ENCODE measurements at places on chromosomes 2 and 18.

GRCh38 chr2:185583058-185583816 is 155.4 kb upstream of the FSIP2 start:
- no peak for DNase-seq

GRCh38 chr18:31572368-31572767 is 19.3 kb upstream of the TTR start:
- no peak for DNase-seq

GRCh38 chr18:13273800-13274199 is 55.2 kb downstream of the LDLRAD4 start:
- no peak for DNase-seq

DNA sequence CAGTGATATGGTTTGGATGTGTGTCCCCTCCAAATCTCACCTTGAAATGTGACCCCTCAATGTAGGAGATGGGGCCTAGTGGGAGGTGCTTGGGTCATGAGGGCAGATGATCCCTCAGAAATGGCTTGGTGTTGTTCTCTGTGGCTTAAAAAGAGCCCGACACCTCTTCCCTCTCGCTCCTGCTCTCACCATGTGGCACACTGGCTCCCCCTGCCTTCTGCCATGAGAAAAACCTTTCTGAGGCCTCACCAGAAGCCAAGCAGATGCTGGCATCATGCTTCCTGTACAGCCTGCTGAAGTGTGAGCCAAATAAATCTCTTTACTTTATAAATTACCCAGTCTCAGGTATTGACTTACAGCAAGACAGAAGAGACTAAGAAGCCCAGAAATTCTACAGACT is 357.1 kb downstream of the NRXN1 start:
- DNase-seq: no peak

DNA sequence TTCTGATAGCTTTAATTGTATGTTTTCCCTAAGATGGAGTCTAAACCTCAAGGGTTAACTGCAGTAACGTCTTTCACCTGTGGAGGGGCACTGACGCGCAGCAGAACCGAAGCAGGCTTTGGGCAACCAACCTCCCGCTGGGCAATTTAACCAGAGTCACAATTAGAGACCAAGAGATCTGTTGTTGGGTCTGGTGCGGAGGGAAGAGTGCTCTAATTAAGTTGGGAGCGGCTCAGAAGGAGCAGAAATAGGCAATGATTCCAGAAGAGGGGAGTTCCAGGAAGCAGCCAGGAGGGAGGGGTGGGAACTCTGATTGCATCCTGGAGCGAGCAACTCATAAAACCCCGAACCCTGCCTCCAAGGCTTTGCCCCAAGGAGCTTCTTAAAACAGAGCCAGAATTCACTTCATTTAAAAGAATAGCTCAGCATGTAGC is 245.8 kb downstream of the PAX3 start:
- DNase-seq: no peak

DNA sequence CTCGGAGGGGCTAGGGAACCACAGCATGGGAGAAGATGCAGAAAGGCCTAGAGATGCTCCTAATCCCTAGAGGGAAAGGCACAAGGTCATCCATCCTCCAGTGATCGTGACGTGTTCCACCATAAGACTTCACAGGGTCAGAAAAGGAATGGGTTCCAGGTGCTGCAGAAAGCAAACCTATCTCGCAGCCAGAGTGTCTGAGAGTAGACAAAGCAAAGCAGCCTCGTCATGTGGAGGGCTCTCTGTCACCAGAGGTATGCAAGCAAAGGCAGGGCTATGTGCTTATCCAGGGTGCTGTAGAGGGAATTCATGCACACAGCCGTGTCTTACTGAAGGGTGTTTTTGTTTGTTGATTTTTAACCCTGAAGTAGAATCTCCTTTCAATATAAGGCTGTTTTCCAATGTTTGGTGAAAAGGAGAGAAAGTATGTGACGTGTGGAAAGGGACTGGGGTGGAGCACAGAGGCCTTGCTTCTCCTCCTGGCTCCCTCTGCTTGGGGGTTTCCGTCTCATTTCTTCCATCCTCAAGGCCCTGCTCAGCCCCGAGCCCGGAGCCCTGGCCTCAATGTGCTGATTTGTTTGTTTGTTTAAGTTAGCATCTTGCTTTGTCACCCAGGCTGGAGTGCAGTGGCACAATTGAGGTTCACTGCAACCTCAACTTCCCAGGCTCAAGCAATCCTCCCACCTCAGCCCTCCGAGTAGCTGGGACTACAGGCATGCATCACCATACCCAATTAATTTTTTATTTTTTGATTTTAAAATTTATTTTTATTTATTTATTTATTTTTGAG is 3.0 kb downstream of the GPR55 start:
- no peak for DNase-seq
